ENCODE measurements at places on chromosomes 13 and 19.

GRCh38 chr19:48795685-48796070 is 15.2 kb downstream of the BCAT2 start:
- no peak for DNase-seq

GRCh38 chr19:20271215-20271926 is 104.4 kb downstream of the ZNF486 start:
- DNase-seq, result no peak

- DNase-seq, result no peak
These were observed 9.4 kb downstream of the NAPA start for GRCh38 chr19:47505506-47505905.

GRCh38 chr13:30450066-30450465 is 15.7 kb downstream of the HMGB1 start:
- DNase-seq, result no peak

DNA sequence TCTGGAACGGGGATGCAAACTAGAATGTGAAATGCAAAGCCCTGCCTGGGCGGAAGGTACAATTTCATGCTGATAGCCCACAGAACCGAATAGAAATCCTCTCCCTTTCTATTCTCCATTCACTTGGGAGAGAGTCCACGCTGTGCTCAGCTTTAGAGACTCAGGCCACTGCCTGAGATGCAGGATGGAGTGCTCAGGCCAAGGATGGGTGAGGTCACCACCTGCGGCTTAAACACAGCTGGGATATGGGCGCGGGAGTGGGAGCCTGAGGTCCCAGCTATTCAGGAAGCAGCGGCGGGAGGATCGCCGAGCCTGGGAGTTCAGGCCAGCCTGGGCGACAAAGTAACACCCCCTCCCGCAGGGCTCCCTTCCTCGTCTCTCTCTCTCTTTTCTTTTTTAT is 446 bp upstream of the ZNF83 start:
- DNase-seq, result no peak

- DNase-seq, result no peak
These were observed 11.2 kb downstream of the ZNF347 start for GRCh38 chr19:53147645-53148044.

DNA sequence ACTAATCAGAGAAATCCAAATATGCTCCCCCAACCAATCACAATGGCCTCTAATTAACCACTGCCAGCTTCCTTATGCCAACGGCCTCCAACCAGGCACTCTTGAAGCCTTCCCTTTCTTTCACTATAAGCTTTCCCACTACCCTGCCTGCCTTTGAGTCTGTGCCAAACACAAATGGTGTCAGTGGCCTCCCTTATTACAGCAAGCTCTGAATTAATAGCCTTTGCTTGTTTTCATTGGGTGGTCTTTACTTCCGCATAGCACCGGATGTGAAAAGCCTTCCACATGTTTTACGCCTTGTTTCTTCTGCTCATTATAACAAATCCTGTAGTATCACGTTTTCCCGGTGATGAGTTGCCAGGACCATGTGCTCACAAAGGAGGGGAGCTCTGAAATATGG is 1.4 kb upstream of the EDDM13 start:
- DNase-seq, result no peak

Measured in COLO829 (cell line).